ENCODE measurements at places on chromosomes 5 and 9.

DNA sequence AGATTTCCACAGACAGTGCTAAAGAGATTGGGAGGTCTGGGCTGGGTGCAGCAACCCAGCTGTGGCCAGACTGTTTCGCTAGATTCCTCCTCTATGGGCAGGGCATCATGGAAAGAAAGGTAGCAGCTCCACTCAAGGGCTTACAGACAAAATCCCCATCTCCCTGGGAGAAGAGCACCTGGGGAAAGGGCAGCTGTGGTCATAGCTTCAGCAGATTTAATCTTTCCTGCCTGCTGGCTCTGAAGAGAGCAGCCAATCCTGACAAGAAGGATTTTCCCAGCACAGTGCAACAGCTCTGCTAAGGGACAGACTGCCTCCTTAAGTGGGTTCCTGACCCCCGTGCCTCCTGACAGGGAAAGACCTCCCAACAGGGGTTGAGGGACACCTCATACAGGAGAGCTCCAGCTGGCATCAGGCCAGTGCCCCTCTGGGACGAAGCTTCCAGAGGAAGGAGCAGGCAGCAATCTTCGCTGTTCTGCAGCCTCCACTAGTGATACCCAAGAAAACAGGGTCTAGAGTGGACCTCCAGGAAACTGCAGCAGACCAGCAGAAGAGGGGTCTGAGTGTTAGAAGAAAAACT, 1379.3 kb upstream of the ACO1 start:
- no peak for DNase-seq

DNA sequence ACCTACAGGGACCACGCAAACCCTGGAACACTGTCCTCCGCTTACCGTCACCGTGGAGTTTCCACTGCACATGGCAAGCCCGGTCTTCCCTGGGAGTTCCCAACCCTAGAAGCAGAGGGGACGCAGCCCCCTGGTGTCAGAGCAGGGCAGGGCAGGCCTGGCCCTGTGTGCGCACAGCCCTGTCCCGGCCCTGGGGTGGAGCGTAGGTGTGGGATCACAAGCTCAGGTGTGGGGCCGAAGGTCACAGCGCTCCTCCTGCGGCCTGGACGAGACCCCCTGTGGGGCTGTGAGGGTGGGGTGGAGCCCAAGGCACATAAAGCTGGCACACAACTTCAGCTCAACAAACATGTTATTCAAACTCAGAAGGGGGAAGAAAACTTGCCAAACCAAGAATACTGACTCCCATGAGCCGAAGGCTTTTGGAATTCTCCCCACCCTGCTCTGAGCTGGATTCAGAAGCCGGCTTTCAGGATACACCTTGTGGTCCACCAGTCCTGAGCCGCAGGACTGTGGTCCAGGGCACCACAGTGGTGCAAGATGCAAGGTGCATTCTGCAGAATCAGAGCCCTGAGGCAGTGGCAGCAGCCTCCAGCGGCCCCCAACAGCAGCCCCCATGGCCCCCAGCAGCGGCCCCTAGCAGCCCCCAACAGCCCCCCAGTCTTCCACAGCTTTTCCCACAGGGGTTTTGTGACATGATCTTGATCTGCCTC, 11.8 kb upstream of the EXOC3 start:
- peak; percentile 32 for DNase-seq

- DNase-seq: peak; percentile 56
These were observed 2.3 kb downstream of the FBXO38 start for GRCh38 chr5:148386041-148386440.

- DNase-seq: no peak
These were observed 608.9 kb downstream of the IRX1 start for GRCh38 chr5:4204276-4205141.

- DNase-seq: no peak
These were observed 279.0 kb upstream of the TLE4 start for GRCh38 chr9:79292731-79293280.

DNA sequence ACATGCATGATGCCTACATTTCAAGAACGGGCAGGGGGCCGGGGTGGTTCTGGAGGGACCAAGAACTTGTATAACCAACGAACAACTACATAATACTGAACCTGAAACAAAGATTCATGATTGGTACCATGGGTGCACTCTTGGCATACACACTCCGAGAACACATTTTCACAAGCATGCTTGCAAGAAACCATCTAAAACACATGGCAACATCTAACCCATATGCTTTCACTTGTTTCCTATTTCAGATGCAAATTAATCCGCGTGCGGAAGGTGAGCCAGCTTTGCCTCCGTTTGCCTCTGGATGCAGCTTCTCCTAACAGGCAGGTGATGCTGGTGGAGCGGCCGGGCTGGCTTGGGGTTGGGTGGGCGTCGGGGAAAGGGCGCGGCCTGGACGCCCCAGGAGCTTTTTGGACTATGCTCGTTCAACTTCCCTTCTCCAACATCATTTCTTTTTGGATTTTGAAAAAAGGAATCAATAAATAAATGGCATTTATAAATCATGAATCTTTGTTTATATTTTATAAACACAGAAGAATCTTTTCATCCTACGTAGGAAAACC, 12.5 kb upstream of the SEC16A start:
- DNase-seq: no peak

DNA sequence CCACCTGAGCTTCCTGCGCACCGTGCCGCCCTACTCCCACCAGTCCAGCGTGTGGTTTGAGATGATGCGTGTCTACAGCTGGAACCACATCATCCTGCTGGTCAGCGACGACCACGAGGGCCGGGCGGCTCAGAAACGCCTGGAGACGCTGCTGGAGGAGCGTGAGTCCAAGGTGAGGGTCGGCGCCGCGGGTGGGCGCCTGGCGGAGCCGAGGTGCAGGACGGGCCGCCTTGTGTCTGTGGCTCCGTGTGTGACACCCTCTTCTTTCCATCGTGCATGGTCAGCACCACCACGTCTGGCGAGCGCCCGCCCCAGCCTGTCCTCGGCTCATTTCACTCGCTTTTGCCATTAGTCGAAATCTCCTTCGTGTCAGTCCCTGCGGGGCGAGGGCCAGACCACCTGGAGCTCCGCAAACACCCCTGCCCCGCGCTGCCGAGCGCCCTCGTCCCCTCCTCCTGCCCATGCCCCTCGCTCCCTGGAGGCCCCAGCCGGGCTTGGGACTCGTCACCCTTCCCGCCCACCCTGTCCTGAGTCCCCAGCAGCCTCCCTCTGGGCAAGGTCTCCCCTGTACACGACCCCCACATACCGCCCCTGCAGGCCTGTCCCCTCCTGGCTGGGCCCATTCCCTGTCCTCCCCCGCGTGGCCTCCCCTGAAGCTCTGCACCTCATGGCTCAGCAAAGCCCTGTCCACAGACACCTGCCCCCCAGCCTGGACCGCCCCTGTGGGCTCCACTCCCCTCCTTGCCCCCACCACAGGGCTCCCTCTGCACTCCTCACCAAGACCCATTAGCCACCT, 7.0 kb downstream of the GRIN1 start:
- DNase-seq: no peak

- DNase-seq: peak; percentile 60
These were observed 87.0 kb downstream of the ZNF618 start for GRCh38 chr9:113963017-113963620.

GRCh38 chr9:77807281-77807683, 159.2 kb upstream of the GNA14 start:
- peak; percentile 89 for DNase-seq

- DNase-seq: peak; percentile 23
These were observed 48.0 kb upstream of the DMRT3 start for GRCh38 chr9:928363-929042.

DNA sequence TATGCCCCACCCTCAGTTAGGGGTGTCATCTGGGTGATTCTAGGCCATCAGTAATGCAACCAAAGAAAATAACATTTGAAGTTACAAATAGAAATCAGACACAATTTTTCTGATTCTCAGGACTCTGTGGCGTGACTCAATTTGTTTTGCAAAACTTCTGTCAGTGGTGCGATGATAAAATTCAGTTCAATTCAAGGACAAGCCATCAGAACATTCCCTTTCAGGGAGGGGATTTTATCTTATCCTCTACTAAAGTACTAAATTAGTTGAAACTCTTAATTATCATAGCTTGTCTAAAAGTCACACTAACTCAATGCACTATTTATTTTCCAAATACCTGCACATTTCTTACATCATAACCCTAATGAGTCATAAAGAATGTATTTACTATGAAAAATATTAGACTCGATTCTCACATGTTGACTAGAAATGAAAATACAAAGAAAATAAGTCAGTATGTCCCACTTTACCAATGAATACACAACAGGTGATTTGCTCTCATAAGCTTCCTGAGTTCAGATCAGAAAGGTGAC, 28.2 kb downstream of the HTR4 start:
- no peak for DNase-seq

- DNase-seq: peak; percentile 15
These were observed 109.5 kb downstream of the GADD45G start for GRCh38 chr9:89714321-89714720.

DNA sequence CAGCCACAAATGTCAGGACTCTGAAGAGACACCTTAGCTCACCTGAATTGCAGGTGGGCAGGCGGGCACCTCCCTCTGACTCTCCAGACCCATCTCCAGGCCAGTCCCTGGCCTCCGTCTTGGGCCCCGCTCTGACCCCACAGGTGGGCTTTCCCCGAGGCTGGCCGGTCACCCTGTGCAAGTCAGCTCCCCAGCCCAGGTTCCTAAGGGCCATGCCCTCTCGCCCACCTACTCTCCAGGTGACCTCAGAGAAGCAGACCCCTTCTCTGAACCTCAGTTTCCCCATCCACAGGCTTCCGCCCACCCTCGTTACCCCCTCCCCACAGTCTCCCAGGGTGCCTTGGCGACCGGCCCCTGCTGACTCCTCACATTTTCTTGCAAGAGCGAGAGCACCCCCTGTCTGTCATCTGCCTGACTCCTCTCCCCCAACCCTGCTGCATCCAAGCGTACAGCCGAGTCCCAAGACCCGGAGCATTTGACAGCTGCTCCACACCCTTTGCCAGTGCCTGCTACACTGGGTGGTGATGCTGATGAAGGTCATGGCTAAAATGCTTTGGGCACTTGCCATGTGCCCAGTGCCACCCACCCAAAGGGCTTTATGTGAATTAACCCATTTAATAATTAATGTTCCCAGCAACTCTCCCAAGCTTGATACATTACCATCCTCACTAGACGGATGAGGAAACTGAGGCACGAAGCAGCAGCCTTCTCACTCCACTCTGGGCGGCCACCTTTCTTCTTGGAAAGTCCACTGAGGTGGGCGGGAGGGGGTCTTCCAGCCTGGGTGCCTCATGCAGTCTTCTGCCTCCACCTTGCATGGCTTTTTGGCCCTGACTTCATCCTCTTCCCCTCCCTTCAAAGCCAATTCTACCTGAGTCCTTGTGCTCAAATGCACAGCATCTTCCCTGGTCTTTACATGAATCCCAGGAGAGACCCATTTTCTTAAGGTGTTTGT, 51.1 kb upstream of the ORM1 start:
- no peak for DNase-seq

Data from M059J (cell line).